SK-N-DZ (cell line): ENCODE measurements at places on chromosomes 6 and 20.

DNA sequence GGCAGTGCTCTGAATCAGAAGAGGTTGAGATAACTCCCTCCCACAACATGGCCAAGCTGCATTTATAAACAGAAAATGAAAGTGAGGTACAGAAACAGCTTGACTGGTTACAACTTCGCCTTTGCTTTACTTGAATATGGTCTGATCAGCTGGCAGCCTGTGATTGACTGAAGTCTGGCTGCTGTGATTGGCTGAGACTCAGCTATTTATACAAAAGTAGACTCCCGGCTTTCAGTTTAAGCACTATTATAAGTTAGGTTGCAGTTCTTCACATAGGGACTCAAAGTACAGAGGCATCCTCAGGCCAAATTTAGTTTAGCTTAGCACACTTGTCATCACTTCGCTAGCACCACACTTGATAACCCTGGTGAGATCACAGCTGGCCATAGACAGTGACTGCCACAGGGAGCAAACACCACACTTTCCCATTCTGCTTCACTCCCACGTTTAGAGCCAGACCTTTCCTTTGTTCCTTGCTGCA is 362.6 kb downstream of the EPM2A start:
- no peak for DNase-seq

DNA sequence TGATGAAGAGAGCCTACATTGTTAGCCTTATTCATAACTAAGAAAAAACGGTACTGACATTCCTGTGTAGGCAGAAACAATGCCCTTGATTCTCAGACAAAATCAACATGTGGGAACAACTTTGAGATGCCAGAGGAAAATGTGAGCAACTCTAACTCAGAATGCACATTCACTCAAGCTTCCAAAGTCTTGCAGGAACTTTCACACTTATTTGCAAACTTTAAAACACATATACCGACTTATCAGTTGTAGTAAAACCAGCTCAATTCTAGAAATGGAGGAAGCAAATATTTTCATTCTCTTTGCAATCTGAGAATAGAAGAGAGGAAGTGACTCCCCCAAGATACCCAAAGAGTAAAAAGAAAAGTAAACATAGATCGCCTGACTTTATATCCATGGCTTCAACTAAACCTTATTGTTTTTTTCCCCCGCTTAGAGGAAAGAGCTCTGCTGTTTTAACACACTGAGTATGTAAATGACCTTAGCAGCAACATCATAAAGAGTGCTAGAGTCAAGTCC is 117.6 kb downstream of the EPB41L2 start:
- DNase-seq: no peak

GRCh38 chr6:140050101-140050995 is 675.9 kb upstream of the CITED2 start:
- DNase-seq: peak; percentile 74

DNA sequence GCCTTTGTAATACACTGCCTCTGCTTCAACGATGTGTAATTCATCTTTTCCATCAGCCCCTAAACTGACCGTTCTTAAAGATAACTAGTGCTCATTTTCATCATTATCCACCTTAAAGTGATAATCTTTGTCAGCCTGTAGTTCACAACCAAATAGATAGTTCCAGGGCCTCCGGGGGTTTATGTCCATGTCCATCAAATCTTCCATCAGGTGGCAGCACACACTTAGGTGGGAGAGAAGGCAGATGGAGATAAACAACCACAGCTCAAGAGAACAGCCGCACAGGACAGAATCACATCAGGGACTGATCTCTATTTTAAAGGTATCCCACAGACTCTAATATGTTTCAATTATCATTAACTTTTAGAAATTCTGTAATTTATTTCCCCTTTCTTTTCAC is 90.9 kb downstream of the LMBRD1 start:
- DNase-seq: peak; percentile 7

- DNase-seq: no peak
These were observed at the start of gene COL21A1 for GRCh38 chr6:56246881-56247653. Gene COL21A1, minus strand, starts transcription at chr6:56247580. Its CDS starts 64,962 bp downstream, at chr6:56182618.

DNA sequence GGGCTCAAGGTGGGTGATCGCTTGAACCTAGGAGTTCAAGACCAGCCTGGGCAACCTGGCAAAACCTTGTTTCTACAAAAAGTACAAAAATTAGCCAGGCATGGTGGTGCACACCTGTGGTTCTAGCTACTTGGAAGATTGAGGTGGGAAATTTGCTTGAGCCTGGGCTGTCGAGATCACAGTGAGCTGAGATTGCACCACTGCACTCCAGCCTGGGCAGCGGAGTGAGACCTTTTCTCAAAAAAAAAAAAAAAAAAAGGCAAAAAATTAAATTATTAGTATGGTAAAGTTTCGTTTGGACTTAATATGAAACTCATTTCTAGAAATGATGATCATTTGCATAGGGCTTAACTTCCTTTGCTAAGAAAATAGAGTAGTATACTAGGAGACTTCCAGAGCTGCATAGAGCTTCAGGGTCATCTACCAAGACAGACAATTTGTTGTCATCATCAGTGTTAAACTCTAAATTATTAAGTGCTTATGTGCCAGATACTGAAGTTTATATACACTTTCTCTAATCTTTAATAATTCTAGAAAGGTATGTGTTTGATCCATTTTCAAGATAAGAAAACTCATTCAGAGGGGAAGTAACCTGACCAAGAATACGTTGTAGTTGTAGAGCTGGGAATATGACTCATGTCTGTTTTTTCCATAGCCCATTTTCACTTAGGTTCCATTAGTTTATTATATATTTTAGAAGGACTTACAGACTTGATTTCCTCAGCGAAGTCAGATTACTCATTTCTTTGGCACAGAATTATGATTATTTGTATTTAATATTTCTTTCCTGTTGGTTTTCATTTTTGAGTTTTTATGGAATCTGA is 84.5 kb downstream of the SLC16A10 start:
- no peak for DNase-seq

DNA sequence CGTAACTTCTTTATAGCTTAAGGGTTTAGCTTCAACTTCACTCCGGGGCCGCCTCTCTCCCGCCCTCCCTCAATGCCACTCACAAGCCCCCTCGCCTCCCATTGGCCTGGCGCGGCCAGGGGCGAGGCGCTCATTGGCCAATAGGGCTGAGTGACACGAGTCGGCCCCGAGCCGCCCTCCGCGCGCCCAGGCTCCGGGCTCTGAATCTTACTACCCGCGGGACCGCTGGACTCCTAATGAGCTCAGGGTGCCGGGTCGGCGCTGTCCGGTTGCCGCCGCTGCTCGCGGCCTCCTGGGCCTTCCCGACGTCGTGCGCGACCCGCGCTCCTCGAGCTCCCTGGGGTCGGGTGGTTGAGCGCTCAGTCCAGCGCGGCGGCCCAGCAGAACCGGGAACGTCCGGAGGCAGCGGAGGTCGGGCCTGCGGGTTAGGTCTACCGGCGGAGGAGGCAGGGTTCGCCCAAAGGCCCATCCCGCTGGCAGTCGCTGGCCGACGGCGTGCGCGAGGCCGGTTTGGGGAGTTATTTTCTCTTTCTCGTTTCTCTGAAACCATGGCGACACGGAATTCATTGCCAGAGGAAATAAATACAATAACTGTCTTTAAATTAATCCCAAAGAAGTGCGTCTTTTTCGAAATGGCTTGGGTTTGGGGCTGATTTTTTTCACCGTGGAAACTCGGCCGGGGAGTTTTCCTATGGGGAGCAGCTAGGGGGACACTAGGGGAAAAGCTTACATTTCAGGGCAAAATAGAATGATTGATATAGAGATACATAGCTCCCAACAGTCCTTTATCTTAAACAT is at the start of gene SIM1:
SIM1 (minus strand) TSS at position 19 of the 798 bp plus-strand sequence. CDS start 1,453 bp downstream, outside the sequence.
- DNase-seq: peak; percentile 80

DNA sequence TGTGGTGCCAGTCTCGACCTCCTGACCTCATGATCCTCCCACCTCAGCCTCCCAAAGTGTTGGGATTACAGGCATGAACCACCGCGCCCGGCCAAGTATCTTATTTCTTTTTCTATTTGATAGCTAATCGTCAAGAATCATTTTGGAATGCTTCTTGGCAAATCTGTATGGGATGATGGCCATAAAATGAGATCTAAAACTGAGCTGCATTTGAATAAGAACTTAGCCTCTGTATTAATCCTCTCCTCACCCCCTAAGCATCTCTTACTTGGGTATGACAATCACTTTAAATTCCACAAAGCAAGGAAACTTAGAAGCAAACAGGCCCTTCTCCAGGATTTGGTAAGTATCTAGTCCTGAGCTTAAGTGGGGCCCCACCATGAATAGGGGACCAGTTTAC is 108.9 kb upstream of the BTBD3 start:
- DNase-seq: no peak

DNA sequence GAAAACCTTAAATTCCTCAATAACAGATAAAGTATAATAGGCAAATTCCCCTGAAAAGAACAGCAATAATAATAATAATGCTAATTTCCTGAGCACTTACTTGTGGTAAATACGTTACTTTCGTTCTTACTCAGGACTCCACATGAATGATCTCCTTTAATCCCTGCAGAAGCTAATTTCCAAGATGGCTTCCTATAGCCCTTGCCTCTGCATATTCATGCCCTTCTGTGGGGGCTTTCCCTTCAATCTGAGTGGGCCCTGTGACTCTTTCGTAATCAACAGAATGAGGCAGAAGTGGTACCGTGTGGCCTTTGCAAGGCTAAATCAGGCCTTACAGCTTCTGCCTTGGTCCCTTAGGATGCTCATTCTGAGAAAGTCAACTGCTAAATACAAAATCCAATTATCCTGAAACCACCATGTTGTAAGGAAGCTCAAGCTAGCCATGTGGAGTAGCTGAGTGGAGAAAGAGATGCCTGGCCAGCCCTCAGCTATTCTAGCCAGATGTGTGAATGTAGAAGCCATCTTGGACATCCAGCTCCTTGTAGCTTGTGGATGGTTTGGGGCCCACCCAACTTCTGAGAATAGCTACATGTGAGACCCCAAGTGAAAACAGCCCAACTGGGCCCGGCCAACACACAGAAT is 50.5 kb downstream of the MCUR1 start:
- DNase-seq: no peak

DNA sequence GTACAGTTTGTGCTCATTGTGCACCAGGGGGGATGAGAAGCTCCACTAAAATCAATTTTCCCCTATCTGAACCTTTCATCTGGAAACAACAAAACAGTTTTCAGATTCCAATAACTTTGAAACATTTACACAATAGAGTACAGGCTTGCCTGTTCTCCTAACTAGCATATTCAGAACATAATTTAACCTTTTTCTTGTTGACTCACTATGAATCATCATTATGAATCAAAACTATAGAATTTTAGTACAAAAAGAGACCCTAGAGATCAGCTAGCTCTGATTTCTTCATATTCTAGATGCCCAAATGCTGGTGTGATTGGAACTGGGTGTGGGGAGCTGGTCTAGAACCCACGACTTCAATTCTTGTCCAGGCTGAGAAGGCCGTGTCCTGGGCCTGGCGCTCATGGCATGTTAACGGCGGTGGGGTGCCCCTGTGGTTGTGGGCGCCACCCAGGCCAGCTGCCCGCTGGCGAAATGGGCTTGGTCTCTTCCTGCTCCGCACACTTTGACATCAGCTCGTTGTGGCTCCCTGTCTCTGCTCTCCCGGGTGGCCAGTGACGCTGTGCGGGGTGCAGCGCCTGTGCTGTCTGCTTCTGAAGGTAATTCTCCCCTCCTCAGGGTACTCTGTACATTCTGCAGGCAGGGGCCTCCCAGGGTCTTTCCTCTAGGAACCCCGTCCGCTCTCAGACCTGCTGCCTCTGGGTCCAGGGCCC is 29.9 kb upstream of the AGPAT4 start:
- no peak for DNase-seq

GRCh38 chr6:170063431-170063830 is 227.4 kb downstream of the DLL1 start:
- DNase-seq: no peak

- no peak for DNase-seq
These were observed 97.8 kb upstream of the CARMIL1 start for GRCh38 chr6:25181350-25181724.

- no peak for DNase-seq
These were observed 929.6 kb downstream of the C6orf118 start for GRCh38 chr6:164379795-164380194.

DNA sequence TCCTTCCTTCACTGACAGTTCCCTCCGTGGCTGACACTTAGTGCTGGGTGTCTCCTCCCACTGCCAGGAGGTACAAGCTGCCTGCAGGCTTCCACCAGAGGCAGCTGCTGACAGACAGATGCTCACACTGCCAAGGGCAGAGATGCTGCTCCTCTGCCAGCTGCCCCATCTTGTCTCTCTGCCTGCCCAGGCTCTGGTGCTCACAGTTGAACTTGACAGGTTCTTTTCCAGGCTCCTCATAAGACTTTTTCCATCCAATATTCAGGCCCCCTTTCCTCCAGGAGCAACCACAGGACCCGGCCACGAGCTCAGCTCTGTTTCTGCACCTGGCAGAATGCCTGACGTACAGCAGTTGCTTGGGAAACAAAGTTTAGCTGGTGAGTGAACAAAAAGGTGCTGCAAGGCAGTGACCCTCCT is 79.8 kb downstream of the PSMB1 start:
- peak; percentile 32 for DNase-seq

GRCh38 chr6:155303361-155303870 is 10.9 kb downstream of the TFB1M start:
- no peak for DNase-seq

DNA sequence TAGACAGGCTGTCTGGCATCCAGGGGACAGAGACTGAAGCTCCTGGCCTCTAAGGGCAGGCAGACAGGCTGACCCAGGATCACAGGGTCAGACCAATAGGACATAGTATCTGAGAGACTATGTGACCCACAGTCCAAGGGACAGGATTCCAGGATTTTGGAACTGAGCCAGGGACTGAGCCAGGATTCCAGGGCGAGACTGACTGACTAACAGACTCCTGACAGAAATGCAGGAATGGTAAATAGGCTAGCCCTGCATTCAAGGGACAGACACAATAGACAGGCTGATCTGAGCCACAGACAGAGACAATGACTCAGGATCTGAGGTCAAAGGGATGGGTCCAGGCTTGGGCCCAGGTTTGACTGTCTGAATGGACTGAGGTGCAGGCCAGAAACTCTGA is 19.8 kb downstream of the XKR7 start:
- no peak for DNase-seq

GRCh38 chr6:156916130-156916801 is 139.1 kb downstream of the ARID1B start:
- no peak for DNase-seq

DNA sequence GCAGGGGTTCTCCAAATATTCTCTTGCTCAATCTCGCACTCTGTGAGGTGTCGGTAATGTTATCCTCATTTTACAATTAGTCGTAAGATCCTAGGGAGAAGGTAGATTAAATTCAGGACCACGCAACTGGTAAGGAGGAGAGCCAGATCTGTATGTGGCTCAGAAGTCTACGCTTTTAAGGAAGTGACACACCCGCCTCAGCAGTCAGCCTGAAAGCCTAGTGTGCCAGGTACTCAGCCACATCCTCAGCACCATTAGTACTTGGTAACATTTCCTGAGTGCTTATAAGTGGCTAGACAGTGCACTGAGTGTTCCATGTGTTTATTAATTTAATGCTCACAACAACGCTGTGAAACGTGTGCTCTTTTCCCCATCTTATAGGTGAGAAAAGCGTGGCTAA is 63.7 kb downstream of the DHX35 start:
- no peak for DNase-seq

DNA sequence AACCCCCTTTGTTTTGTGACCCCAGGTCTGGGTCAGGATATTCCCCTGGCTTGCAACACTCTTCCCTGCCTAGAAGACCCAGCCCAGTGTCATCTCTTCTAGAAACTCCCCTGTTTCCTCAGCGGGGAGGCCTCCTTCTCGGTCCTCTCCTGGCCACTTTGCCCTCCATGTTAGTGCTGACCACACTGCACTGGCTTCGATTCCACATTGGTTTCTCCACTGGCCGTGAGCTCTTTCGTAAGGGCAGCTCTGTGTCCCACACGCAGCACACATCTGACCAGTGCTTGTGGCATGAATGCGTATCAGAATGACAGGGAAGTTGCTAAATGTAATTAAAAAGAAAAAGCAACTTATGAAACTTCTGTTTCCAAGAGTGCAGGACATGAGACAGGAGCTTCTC is 49.4 kb upstream of the FNDC1 start:
- no peak for DNase-seq

- no peak for DNase-seq
These were observed 578.2 kb downstream of the MEI4 start for GRCh38 chr6:78231002-78231401.
